ENCODE measurements at places on chromosomes 7 and 10. TPM values are rescaled to one million over a fixed set of nuclear protein-coding genes. Genes with fewer than 3 reads are reported as not detected.

DNA sequence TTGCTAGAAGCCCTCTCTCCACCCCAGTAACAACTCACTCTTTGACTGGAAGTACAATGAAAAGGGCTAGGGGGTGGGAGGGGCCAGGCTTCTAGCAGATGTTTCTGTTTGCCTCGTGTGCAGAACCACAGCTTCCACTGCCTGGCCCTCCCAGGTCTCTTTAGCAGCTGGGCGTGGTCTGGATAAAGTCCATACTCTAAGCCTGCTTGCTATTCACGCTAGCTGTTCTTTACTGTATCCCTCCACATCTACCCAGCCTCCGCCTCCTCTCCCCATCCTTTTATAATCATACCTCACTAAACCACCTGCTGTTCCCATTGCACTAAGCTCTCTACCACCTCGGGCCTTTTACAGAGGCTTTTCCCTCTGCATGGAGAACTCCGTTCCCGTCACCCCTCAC, 288.8 kb downstream of the CAMK1D start:
- DNase-seq, result no peak

- no peak for DNase-seq
These were observed 101.5 kb downstream of the EPDR1 start for GRCh38 chr7:38021892-38022291.

DNA sequence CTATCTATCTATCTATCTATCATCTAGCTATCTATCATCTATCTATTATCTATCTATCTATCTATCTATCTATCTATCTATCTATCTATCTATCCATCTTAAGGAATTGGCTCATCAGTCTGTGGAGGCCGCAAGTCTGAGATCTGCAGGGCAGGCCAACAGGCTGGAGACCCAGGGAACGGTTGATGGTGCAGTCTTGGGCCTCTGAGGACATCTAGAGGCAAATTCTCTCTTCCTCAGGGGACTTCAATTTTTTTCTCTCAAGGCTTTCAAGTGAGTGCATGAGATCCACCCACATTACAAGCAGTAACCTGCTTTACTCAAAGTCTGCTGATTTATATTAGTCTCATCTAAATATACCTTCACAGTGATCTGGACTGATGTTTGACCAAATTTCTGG, 197.0 kb downstream of the GLRX3 start:
- no peak for DNase-seq

DNA sequence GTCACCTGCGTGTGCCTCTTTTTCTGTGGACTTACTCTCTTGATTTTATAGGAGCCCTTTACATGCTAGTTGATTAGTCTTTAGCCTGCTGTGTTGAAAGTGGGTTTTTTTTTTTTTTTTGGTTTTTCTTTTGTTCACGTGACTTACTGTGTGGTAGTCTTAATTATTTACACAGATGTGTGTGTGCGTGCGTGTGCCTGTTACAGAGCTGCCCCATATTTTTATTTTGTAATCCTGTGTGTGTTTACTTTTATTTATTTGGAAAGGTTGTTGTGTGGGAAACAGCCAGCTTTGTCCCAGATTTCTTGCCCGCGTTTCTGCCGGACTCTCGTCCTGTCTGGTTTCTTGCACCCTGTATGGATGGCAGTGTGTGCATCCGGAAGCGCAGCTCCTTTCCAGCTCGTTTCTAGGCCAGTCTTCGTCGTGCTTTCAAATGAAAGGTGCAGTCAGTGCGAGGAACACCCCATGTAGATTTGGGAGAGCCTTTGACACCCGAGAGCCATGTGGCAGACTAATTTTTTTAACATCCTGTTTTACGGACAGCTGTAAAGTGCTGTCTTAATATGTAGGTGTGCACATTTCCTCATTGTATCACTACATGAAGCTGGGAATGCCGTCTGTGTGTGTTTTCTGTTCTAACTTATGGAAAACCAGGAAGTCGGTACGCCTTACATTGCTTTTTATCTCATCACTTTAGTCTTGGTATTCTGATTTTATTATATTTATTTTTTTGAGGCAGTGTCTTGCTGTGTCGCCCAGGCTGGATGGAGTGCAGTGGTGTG, 55.6 kb downstream of the DNAJB6 start:
- DNase-seq, result no peak

GRCh38 chr10:971150-971542, 17.1 kb upstream of the GTPBP4 start:
- DNase-seq, result no peak

DNA sequence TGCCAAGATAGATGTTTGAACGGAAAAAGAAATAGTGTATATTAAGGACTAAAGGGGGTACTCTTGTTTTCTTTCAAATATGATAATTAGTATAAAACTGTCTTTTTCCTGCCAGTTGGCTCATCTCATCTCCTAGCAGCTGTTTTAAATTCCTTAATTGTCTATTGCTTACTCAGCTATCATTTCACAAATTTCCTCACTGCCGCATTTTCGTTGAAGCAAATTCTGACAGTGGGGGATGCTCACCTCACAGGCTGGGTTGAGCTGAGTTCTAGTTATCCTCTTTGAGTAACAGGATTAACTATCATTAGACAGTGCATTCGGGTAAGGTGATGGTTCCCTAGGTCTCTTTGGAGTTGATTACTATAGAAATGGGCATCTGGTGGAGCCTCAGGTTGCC, 592.0 kb downstream of the AUTS2 start:
- DNase-seq, result no peak

GRCh38 chr10:122417667-122418066, 36.8 kb upstream of the ARMS2 start:
- DNase-seq, result no peak

C10orf105 gene
- not detected for total RNA-seq

- DNase-seq, result no peak
These were observed 96.6 kb upstream of the NPTX2 start for GRCh38 chr7:98520356-98520951.

DNA sequence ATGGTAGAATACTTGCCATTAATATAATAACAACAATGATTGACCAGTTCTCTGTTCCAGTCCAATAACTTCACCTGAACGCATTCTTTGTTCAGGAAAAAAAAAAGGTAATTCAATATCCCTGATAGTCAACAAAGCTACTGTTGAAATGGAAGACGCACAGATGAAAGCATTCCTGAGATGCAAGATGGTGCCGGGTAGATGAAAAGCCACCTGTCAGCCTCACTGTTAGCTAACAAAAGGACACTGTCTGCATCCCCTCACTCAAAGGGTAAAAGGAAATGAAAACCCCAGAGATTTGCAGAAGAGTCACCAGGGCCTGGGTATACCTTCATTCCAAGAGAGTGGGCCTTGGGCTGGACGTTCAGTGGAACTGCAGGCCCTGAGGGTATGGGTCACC, 357.4 kb downstream of the PLXNA4 start:
- no peak for DNase-seq

GRCh38 chr7:155324012-155324917, 26.6 kb downstream of the INSIG1 start:
- DNase-seq, result no peak

- DNase-seq, result no peak
These were observed 64.1 kb downstream of the C10orf67 start for GRCh38 chr10:23280419-23281043.

GRCh38 chr10:53403688-53404087, 631.1 kb upstream of the MBL2 start:
- no peak for DNase-seq

LIPK gene
- total RNA-seq, result not detected

- peak; percentile 47 for DNase-seq
These were observed 55.9 kb upstream of the PDZD8 start for GRCh38 chr10:117431160-117431559.

DNA sequence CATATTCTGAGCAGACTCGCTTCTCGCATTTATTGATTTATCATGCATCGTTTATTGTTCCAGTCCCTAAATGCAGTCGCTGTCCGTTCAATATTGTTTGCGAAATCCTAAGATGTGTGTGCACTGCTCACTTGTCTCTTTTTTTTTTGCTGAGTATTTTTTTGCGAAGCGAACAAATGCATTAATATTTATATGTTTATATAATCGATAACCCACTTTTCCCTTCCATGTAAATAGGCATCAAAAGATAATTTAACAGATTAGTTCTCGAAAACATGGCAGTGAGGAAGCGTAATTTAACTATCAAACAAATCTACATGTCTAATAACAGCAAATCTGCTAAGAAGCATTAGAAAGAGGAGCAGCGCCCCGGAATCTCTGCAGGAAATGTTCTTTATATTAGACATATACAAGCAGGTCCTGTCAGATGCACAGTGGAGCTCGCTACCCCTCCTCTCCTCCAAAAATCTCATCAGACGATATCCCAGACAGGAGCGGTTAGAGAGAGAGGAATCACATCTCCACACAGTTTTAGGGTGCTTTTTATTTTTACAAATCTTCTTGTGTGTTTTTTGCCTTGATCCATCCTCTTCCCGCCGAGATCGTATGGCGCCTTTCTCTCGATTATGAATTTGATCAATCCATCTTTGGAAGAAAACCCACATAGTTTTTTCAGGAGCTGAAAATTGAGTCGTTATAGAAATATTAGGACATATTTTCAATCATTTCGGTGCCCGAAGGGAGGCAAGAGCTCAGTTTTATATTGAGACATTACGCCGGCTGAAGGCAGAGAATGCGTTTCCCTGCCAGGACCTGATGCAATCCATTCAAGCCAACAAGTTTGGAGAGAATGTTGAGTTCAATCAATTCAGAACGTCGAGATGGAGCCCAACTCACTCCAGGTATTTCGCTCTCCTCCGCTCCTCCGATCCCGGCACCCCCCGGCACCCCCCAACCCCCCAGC, at the start of gene ARID5B:
Gene ARID5B (plus strand): TSS at position 871 of the 964 bp plus-strand sequence. CDS start 11 bp downstream, at position 882.
- peak; percentile 67 for DNase-seq

- DNase-seq, result no peak
These were observed 259.8 kb upstream of the AOAH start for GRCh38 chr7:36984041-36984521.

- DNase-seq, result no peak
These were observed 96.5 kb downstream of the KAT6B start for GRCh38 chr10:74922921-74923320.

GRCh38 chr7:101075646-101076045, 9.6 kb upstream of the TRIM56 start:
- DNase-seq, result no peak

DNA sequence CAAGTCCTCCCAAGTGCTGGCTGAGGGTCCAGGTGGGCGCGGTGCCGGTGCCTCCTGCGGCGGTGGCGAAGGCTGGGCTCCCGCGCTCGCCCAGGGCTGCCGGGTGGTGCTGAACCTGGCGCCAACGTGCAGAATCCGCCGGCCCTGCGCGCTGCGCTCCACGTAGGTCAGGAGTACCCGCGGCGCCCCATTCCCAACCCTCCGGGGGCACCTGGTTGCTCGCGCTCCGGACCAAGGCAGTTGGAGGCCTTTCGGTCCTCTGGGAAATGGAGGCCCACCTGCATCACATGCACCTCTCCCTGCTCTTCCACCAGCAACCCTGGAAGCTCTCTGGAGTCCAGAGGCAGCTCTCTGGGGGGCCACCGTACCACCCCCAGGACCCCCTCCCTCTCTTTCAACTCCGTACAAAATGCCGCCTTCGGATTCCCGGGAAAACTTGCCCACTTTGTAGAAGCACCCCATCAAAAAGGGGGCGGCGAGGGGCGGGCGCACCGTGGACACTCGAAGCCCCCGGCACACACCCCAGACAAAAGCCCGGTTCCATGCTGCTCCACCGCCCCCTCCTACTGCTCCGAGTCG, 745 bp downstream of the SLC16A9 start:
- peak; percentile 29 for DNase-seq

PALD1 gene
- 6.9 TPM for total RNA-seq

CPA1 gene
- not detected for total RNA-seq
